Activated CD4-positive, alpha-beta T cell treated with anti-CD3 and anti-CD28 coated beads, Interleukin-2, amount 50 U/mL, for 1 hour (primary cell): ENCODE measurements at places on chromosomes 16 and 17.

DNA sequence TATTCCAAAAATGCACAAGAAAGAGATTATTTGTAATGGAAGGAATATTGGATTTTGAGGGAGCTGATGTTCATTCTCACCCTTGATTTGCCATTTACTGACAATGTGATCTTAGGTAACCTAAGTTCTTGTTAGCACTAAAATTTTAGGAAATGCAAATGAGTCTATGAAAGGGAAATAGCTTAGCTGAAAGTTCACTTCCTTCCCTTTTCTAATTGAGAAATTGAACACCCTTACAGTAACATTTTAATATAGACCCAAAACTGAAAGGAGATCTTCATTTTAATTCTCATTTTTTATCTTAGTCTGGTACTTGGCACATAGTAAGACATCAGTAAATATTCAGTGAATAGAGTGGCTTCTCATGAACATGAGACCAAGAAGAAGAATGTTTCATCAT, 10.9 kb upstream of the WSB1 start:
- no peak for DNase-seq

- DNase-seq = no peak
Measured at GRCh38 chr17:17612085-17613022, 20.8 kb upstream of the PEMT start.

DNA sequence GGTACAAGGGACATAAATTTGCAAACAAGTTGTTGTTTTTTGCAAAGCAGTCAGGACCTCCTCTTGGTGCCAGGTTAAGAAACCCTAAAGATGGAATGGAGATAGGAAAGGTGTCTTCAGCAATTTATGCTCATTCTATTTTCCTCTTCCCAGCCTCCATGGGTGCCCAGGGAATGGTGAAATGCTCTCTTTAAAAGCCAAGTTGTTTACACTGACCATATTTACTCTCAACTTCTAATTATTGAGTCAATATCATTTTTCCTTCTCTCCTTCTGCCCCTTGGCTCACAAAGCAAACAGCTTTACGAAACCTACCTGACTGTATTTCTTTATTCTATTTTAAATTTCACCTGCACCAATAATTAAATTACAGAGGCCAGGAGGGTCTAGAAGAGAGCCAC, 138.5 kb upstream of the IRX3 start:
- no peak for DNase-seq

GRCh38 chr17:19897903-19898302, 30.2 kb upstream of the ULK2 start:
- no peak for DNase-seq

- DNase-seq = no peak
Measured at GRCh38 chr16:86436466-86437185, 73.7 kb upstream of the FOXF1 start.
